Vagina (tissue), 2 donors: ENCODE measurements at places on chromosomes 12 and 14. TPM values are rescaled to one million over a fixed set of nuclear protein-coding genes. Genes with fewer than 3 reads are reported as not detected.

GRCh38 chr12:65648461-65648860 is 175.8 kb upstream of the HMGA2 start:
- DNase-seq = no peak

PRH2 gene
- not detected for total RNA-seq

CAPS2 gene
- 24.6 TPM for total RNA-seq

- no peak for DNase-seq
These were observed 392.2 kb downstream of the SEC23A start for GRCh38 chr14:38710881-38711280.

COCH gene
- 35.6 TPM for total RNA-seq

- DNase-seq = no peak
These were observed 5.3 kb downstream of the KCNH3 start for GRCh38 chr12:49543914-49544815.

DNA sequence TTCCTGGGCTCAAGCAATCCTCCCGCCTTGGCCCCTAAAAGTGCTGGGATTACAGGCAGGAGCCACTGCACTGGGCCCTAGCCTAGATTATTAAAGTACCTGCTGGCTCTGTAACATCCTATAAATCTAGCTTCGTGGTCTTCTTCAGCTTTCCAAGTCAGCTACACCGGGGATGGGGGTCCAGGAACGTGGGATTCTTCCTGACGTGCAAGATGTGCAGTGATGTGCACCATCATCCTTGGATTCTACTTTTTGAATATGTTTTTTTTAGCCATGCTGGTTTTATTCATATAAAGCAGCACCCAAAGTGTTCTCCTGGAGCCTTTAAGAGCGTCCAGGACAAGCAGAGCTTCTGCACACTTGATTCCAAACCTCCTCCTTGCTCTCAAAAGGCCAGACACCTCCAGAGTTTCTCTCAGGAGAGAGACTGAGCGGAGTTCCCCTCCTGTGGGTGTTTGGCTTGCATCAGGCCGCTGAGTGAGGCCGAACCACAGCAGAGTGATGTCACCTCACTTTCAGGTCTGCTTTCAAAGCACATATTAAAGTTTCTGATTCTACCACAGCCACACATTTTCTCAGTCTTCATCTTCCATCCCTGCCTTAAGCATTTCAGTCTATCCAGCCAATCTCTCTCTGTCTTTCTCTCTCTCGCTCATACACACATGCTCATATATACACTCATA is 33.4 kb downstream of the VCPKMT start:
- no peak for DNase-seq

SLC25A47 gene
- not detected for total RNA-seq

DNA sequence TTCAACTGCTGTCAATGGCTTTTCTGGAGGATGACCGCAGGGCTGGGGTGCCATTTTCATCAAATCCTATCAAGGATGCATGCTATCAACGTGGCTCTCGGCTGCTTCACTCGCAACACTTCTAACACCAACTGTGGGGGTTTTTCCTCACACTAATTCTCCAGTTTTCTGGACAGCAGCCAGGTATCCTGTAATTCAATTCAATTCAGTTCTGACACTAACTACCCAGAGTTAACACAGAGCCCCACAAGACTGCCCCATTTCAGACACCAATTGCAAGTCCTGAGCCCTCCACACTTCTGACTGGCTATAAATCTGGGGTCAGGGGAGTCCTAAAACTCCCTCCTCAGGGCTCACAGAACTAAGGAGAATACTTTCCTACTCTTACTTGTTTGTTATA is 55.3 kb upstream of the TMCC3 start:
- DNase-seq = no peak

- DNase-seq = no peak
These were observed 9.3 kb upstream of the ESR2 start for GRCh38 chr14:64303471-64303917.

AVPR1A gene
- 9.8 TPM for total RNA-seq

DNA sequence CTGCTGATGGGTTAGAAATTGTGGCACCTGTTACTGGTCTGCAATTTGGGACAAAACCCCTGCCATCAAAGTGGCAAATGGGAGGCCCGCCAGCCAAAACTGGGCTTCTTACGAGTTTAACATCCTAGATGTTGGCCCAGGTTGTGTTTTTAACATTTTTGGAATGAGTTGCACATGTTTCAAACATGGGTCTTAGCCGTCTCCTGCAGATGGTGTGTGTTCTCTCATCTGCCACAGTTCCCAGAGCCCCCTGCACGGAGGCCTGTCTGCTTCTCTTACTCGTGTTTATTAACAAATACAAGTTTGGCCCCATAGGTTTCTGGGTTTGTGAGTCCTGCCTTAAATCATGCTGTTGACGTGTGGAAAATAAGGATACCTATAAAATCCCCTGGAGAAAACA is 46.5 kb downstream of the CACNA2D4 start:
- peak; percentile 72 for DNase-seq

DNA sequence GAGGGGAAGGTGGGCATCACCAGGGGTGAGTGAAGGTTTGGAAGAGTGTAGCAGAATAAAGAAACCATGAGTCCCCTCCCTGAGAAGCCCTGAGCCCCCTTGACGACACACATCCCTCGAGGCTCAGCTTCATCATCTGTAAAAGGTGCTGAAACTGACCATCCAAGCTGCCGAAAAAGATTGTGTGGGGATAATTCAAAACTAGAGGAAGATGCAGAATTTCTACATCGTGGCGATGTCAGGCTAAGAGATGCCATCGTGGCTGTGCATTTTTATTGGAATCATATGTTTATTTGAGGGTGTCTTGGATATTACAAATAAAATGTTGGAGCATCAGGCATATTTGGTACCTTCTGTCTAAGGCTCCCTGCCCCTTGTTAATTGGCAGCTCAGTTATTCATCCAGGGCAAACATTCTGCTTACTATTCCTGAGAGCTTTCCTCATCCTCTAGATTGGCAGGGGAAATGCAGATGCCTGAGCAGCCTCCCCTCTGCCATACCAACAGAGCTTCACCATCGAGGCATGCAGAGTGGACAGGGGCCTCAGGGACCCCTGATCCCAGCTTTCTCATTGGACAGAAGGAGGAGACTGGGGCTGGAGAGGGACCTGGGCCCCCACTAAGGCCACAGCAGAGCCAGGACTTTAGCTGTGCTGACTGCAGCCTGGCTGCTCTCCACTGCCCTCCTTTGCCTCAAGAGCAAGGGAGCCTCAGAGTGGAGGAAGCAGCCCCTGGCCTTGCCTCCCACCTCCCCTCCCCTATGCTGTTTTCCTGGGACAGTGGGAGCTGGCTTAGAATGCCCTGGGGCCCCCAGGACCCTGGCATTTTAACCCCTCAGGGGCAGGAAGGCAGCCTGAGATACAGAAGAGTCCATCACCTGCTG is 7.0 kb downstream of the SERPINA1 start:
- no peak for DNase-seq

TRIM9 gene
- 2.2 TPM for total RNA-seq

TAS2R31 gene
- 3.2 TPM for total RNA-seq

DNA sequence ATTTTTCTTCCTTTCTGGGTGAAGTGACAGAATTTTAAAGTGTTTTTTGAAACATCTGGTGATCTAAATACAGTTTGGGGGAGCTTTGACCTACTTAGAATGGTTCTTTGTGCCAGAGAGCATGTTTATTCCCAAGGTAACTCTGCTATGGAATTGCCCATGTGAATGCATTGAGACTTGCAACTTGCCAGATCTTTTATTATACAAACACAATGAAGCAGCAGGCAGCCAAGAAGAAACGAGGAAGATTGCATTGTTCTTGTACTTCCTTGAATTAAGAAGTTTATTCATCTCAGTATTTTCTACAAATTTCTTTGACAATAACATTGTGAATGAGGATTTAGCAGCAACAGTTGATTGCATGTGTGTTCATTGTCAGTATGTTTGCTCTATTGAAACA is 55.5 kb downstream of the FGD4 start:
- no peak for DNase-seq

MEG3 gene
- 126 TPM for total RNA-seq

- no peak for DNase-seq
These were observed 183.0 kb downstream of the PHETA1 start for GRCh38 chr12:111185889-111186227.

- DNase-seq = no peak
These were observed 9.1 kb upstream of the CARMIL3 start for GRCh38 chr14:24042746-24043145.

GRCh38 chr12:118237052-118237665 is 101.2 kb downstream of the PEBP1 start:
- DNase-seq = no peak

PAPLN gene
- total RNA-seq = 16.2 TPM

DNA sequence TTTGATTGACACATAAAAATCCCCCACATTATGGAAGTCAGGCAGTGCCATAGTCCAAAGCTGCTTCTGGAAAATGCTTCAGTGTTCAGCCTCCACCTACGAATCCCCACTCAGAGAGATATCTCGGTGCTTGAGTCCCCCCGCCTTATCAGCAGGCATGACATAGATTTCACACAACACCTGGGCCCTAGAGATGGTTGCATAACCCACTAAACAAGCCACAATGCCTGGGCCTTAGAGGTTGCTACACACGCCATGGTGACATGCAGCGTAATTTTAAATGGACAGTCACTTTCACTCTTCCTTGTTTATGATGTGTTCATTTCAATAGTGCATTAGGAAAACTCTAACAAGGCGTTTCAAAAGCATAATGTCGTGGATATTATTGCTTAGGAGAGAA is 38.0 kb downstream of the CCDC60 start:
- no peak for DNase-seq

- no peak for DNase-seq
These were observed 2.8 kb downstream of the PTPN21 start for GRCh38 chr14:88551980-88552431.

DNA sequence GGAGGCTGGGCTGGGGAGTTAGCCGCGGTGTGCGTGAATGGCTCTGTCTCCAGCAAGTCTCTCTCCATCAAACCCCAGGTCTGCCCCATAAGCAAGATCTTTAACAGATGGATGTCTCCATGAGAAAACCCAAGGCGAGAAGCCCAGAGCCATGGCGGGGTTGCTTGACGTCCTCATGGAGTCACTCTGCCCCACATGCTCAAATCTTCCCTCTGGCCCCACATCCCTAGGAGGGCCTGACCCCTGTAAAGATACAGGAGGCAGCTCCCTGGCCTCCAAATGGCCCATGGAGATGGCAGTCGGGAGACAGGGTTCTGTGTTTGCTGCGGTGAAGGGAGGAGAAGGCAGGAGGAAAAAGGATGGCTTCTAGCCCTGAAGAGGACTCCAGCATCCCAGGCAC is 49.3 kb downstream of the C14orf132 start:
- DNase-seq = no peak

GRCh38 chr12:127677537-127678131 is 589.3 kb upstream of the TMEM132C start:
- no peak for DNase-seq

GRCh38 chr12:21500786-21501257 is 613 bp downstream of the RECQL start:
- no peak for DNase-seq

DNA sequence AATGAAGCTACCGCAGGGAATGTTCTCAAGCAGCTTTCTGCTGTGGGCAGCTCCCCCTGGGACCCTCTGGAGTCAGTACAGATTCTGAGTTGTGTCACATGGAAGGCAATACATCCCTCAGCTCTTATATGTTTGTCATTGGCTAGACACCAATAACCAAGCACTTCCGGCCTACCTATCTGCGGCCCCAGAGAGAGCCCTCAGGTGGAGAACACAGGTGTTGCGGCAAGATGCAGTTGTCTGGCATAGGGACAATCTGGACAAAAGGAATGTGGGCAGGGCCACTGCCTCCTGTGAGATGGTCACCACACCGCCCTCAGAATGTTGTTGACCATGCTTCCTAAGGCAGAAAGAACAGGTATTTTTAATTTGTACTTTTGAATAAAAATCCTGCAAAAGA is 118.7 kb downstream of the BRMS1L start:
- DNase-seq = no peak

DNA sequence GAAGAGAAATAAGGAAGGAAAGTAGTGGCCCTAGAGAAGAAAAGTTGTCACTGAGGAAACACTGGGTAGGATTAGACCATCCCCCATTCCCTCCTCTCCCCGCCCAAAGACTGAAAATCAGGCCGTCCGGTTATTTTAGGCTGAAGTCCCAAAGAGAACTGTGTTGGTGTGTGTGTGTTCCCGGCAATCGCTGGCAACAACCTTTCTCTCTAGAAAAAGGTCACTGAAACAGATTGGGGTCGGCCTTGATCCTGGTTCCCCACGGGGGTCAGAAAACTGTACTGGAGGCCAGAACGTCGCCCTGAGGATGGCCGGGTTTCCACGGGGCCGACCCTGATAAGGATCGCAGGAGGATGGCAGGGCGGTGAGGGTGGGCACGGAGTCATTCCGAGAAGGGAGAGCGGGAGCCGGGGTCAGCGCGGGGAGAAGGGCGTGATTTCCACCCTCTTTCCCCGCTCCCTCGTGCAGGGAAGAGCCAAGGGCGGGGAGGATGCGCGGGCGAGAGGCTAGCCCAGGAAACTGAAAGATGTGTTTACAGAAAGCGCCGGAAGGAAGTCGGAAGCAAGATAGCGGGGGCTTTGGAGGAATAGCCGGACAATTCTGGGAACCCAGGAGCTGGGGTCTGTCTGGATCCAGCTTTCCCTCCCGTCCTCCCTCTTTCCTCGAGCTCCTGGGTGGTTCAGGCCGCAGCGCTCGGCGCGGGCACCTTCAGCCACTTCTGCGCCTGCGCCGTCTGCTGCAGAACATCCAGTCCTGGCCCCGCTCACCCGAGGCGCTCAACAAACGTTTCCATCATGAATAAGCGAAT is 25.3 kb upstream of the SPTLC2 start:
- no peak for DNase-seq

DNA sequence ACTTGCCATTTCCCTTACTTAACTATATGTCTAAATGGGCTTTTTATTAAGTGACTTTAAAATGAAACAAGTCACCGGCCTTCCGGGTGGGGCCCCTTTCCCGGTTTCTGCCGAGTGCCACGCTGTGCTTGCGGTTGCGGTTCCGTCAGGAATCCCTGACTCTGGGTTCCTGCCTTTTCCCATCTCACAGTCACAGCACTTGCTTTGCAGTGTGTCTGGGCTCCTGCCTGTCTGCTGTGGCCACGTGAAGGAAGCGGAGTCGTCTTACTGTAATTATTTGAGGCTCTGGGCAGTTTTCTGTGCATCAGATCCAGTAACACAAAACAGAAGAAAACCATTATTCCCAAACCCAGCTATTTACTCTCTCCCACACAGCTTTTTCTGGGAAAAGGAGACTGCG is 44.0 kb upstream of the FRMD6 start:
- DNase-seq = no peak

PLBD1 gene
- 29.0 TPM for total RNA-seq

GRCh38 chr14:55532645-55533344 is 47.2 kb upstream of the KTN1 start:
- DNase-seq = no peak

GRCh38 chr12:67358781-67359338 is 89.7 kb downstream of the CAND1 start:
- no peak for DNase-seq

DNA sequence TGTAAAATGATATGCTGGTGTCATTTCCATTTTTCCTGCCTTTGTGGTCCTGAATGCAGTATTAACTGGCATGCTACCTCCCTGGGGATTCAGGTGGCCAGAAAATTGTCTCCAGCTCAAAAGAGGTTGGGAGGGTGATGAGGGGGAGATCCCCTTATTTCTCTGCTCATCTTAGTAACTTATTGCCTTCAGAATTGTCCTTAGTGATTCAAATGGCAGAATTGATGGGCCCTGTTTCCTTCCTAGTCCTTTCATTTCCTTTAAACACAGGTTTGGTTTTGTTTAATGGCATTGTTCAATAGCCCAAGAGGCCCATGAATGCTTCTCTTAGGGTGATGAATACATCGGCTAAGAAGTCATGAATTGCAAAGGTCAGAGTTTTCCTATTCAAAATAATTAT is 207.0 kb downstream of the SLC41A2 start:
- DNase-seq = peak; percentile 19

GRCh38 chr14:102893452-102893851 is 29.0 kb upstream of the AMN start:
- no peak for DNase-seq

GRCh38 chr14:51357250-51357649 is 117.2 kb downstream of the TMX1 start:
- no peak for DNase-seq

PSEN1 gene
- 47.1 TPM for total RNA-seq
